ENCODE measurements at places on chromosomes 1 and 21.
A peak's percentile ranks its signal among the peaks of the same experiment; 100 is the strongest.

DNA sequence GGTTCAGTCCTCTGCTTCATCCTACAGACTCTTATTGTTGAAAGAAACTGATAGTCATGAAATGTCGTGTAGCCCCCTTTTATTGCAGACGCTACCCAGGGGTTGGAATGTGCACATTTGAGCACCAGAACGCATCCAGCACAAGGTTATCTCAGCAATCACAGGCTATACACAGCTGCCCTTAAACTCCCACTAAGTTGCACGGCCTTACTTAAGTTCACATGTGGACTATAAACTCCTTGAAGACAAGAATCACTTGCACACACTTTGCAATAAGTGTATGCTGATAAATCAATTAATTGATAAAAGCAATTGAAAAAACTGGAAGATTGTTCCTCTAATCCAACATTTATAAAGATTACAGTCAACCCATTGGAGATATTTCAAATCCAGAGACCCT is 18.9 kb downstream of the SLC30A10 start:
- DNase-seq: no peak

GRCh38 chr1:108624069-108624468 is 36.8 kb downstream of the HENMT1 start:
- no peak for DNase-seq

GRCh38 chr1:230745071-230745470 is 2.1 kb upstream of the CAPN9 start:
- DNase-seq: no peak

DNA sequence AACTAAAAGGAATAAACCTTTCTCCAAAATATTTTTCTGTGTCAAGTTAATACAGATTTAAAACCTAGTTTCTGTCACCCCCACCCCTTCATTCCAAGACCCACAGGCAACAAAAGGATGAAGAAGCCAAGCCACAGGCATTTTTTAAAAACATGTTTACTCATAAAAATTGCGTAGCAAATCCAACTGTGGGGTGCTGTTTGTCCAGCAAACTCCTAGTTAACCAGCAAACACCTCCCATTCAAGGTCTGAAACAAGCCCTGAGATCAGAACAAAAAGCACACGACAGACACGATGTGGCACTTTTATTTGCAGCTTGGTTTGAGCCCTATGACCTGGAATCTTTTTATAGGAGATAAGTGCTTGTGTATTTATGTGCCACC is 149.9 kb upstream of the CAMK1G start:
- peak; percentile 42 for DNase-seq

- DNase-seq: peak; percentile 71
Observed at GRCh38 chr1:115980998-115981993, 5.0 kb downstream of the SLC22A15 start.

GRCh38 chr1:227391879-227392278 is 73.6 kb upstream of the CDC42BPA start:
- no peak for DNase-seq

- DNase-seq: no peak
Observed at GRCh38 chr1:196873385-196873784, 14.5 kb upstream of the CFHR4 start.

GRCh38 chr1:57772580-57773195 is 348.8 kb upstream of the DAB1 start:
- no peak for DNase-seq

DNA sequence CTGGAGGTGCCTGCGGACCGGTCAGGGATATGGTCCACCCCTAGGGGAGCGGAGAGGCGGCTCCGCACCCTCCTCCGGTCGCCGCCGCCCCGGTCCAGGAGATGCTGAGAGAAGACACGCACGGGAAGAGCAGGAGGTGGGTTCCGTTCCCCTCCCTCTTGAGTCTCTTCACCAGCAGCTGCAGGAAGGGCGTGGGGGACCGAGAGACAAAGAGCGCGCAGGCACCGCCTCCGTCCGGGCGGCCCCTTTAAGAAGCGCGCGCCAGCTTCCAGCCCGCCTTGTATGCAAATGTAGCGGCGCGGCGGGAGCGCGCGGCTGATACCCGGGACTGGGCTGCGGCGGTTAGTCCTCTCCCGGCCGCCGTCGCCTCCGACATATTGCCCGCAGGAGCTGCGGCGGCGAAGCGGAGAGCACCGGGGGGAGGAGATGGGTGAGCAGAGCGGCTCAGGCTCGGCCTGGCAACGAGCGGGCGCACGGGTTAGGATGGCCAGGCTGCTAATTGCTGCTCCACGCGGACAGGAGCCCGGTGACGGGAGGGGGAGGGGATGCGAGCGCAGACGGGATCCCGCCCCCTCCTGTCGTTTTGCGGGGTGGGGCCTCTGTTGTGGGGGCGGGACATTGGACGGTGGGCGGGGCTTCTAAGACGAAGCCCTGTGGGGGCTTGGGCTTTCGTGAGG is at the start of gene TMEM39B:
TMEM39B (plus strand) TSS at position 318 of the 677 bp plus-strand sequence; CDS start at position 427, 109 bp downstream.
- DNase-seq: peak; percentile 88

GRCh38 chr1:62728963-62729362 is 40.8 kb upstream of the DOCK7 start:
- no peak for DNase-seq

DNA sequence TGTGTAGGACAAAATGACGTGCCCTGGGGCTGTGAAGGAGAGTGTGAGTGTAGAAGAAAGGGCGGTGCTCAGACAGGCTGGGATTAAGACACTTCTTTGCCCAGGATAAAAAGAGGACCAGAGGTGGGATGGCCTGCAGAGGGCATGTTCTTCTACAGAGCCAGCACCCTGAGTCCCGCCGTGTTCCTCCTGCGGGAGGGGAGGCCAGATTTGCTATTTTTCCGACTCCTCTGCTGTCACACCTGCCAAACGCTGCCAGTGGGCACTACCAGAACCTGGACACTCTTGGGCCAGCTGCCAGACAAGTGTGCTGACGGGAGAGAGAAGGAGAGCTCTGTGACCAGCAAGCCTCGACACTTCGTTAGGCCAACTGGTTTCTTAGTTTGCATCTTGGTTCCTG is 206.4 kb downstream of the PLD5 start:
- no peak for DNase-seq

- no peak for DNase-seq
Observed at GRCh38 chr1:158506369-158506987, 34.5 kb downstream of the OR10R2 start.

GRCh38 chr21:26297851-26298250 is 127.3 kb upstream of the APP start:
- no peak for DNase-seq

DNA sequence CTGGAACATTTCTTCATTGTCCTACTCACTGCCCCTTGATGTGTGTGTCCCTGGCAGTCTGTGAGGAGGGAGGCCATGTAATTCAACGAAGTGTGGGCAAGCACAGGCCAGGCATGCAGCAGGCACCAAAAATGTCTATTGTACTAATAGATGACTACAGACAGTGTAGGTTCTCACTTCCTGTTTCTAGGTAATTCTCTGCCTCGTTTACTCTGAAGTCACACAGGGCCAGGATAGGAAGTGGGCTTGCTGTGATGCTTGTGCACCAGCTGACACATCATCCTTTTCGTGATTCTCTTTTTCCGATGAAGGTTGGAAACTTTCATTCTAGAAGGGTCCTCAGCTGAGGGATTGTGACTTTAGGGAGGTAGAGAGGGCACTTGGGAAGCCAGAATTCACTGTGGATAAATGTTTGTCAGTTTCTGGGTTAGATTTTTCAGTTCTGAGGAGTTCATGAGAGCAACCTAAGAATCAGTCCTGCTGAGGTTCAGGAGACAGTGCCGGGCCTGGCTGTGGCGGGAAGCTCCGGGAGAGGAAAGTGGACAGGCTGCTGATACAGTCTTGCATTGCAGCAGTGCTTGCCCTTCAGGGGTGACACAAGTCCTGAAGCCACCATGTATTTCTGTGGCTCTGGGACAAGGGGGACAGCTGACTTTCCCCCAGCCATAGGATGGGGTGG is 4.3 kb upstream of the CSF1 start:
- no peak for DNase-seq

DNA sequence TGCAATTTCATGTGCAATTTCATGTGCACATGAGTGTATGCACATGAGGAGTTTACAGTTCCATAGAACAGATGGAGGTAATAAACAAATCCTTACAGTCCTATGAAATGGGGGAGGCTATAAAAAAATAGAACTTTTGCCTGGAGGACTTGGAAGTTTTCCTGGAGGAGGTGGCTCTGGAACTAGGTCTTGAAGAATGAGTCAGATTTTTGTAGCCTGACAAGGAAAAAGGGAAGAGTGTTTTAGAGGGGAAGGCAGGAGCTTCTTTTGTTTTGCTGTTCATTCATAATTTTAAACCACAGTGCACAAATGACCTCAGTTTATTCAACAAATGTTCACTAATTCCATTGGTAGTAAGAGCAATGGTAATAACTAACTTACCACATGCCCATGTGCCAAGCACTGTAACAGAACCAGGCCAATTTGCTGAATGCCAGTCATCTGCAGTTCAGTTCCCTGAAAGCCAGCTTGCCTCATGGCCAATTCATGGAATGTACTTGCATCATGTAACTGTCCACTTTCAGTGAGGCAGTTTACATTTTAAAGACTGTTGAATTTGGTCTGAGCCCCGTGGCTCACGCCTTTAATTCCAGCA is 2.7 kb downstream of the DIO1 start:
- peak; percentile 85 for DNase-seq

DNA sequence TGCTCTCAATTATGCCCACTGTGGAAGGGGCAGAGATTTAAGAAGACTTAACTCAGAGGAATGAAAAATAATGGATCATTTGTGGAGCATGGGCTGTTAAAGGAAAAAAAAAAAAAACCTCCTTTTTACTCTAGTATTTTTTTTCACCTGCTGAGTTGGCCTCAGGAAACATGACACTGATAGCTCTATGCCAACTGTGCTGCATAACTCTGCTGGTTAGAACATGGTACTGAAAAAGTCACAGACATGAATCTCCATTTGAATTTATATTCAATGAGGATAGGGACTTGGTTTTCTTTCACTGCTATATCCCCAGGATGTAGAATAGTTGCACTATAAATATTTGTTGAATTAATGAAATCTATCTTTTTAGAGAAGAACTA is 86.1 kb upstream of the KIAA0040 start:
- DNase-seq: no peak

GRCh38 chr1:43648221-43648847 is 1.6 kb upstream of the KDM4A start:
- no peak for DNase-seq

DNA sequence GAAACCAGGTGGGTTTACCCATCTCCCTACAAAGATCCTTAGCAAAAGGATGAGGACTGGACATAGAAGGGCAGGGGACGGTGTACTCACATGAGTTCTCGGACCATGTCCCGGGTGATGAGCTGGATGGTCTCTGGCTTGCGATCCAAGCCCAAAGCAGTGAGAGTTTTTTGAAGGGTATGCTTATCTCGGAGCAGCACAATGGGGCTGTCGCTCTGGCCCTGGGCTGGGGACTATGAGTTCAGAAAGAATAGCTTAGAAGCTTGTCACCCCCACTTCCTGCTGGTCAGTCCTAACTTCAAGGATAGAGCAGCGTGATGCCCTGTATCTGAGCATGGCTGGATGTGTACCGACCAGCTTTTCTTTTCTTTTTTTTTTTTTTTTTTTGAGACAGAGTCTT is 9.6 kb downstream of the CFAP45 start:
- DNase-seq: no peak

- DNase-seq: no peak
Observed at GRCh38 chr1:200905411-200906052, 10.8 kb downstream of the INAVA start.

- no peak for DNase-seq
Observed at GRCh38 chr1:26359981-26360806, 6.3 kb upstream of the CRYBG2 start.

- no peak for DNase-seq
Observed at GRCh38 chr1:14768582-14769304, 170.3 kb downstream of the KAZN start.

- no peak for DNase-seq
Observed at GRCh38 chr1:147492207-147492606, 49.1 kb upstream of the BCL9 start.

- no peak for DNase-seq
Observed at GRCh38 chr1:150083907-150084306, 16.3 kb downstream of the VPS45 start.

- DNase-seq: no peak
Observed at GRCh38 chr1:902802-903201, 20.9 kb upstream of the SAMD11 start.

- DNase-seq: no peak
Observed at GRCh38 chr1:7890853-7891252, 38.0 kb upstream of the UTS2 start.

GRCh38 chr1:55310505-55310971 is 95.4 kb upstream of the USP24 start:
- DNase-seq: peak; percentile 94

- peak; percentile 95 for DNase-seq
Observed at GRCh38 chr1:156123356-156124196, 9.1 kb downstream of the LMNA start.

DNA sequence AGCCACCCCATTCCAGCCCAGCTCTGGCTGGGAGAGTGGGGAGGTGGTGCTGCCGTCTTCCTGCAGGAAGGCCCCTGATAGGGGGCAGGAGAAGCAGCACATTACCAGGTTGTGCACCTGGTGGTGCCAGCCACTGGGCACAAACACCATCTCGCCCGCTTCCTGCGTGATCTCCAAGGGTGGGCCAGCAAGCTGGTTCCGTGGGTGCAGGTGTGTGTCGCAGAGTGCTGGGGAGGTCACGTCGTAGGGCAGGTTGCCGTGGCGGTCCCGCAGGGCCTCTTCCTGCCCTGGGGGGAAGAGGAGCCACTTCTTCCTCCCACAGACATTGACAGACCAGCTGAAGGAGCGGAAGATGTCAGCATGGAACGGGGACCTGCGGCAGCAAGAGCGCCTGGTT is 1.8 kb downstream of the JMJD4 start:
- DNase-seq: no peak

GRCh38 chr1:198201956-198202784 is 45.4 kb downstream of the NEK7 start:
- no peak for DNase-seq

DNA sequence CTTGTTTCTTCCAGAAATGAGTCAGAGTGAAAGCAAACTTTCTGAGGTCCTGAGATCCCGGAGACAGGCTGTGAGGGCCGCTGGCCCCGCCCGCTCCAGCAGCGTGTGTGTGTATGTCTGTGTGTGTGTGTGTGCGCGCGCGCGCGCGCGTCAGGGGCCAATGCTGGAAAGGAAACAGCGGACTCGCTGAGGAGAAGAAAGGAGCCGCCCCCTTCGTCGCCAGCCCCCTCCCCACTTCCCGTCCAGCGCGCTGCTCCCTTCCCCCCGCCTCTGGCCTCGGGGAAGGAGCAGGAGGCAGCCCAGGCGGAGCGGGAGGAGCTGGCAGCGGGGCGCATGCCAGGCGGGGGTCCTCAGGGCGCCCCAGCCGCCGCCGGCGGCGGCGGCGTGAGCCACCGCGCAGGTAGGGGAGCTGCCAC is at the start of gene DISC1:
DISC1 (plus strand) TSS at position 256 of the 416 bp plus-strand sequence; CDS start at position 334, 78 bp downstream.
- peak; percentile 89 for DNase-seq
